Stimulated activated CD4-positive, alpha-beta T cell treated with anti-CD3 and anti-CD28 coated beads, TNF-alpha, amount 100 ng/mL, for 1 hour (primary cell): ENCODE measurements at places on chromosomes 5 and 9.

- DNase-seq: no peak
Observed at GRCh38 chr5:9058666-9059065, 487.2 kb downstream of the SEMA5A start.

DNA sequence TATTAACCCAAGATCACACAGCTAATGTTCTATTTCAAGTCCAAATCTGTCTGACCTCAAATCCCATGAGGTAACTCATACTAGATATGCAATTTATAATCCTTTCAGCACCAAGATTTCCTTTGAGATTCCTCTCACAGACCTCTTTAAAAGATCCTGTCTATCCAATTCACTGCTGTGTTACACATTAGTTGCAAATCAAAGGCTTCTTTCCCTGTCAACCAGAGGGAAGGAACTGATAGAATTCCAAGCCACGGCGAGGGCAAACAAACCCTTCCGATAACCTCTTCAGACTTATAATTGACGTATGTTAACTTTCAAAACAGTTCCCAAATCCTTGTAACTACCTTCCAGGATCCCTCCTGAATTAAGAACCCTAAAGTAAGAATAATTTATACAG is 168.9 kb downstream of the DRD1 start:
- no peak for DNase-seq

DNA sequence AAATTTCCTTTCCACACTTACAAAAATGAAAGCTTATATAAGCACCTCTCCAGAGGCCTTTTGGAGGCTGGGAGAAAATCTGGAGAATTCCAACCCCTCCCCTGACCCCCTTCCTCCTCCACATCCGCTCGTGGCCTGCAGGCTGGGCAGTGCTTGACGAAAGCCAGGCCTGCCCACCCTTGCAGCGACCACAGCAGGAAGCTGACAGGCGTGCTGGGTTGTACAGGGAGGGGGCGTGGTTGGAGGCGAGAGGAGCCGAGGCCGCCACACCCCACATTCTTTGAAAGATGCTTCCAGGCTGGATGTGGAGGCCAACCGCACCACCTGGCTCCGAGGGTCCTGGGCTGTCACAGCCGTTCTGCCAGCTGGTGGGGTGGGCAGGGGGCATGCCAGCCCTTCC is 47.8 kb upstream of the IER5L start:
- no peak for DNase-seq

DNA sequence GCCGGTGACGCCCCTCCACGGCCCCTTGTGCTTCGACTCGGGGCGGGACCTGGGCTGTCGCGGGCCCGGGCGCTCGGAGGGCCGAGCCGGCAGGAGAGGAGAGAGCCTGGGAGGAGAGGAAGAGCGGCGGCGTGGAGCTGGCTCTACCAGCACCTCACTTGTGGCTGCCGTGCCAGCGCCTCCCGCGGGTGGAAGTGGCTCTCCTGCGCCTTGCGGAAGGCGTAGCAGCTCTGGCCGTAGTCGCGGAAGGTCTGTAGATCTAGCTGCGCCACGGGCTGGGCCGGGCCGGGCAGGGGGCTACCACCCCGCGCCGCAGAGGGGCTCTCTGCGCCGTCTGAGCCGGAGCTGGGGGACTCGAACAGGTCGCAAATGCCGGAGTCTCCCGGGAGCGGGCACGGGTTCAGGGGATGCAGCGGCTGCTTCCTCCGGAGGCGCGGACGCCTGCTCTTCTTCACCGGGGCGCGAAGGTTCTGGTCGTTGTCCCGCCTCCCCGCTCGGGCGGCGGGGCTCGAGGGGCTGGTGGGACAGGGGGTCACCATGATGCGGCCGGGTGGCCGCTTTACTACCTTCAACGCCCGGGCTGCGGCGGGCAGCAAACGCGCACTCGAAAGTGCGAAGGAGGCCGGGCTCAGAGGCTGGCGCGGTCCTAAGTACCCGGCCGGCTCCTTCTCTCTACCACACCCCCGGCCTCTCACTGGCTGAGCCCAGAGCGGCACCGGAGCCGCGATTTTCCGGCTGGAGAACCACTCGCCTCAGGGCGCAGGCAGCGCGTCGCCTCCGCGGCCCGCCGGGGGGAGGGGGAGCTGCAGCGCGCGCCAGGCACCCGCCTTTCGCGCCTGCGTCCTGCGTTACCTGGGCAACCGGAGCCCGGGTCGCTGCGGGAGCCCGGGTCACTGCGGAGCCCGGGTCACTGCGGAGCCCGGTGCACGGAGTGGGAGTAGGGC is at the start of gene CCNO:
Gene CCNO, minus strand, starts transcription at position 624 of the 944 bp plus-strand sequence. Its CDS starts 85 bp downstream, at position 539.
- DNase-seq: no peak

DNA sequence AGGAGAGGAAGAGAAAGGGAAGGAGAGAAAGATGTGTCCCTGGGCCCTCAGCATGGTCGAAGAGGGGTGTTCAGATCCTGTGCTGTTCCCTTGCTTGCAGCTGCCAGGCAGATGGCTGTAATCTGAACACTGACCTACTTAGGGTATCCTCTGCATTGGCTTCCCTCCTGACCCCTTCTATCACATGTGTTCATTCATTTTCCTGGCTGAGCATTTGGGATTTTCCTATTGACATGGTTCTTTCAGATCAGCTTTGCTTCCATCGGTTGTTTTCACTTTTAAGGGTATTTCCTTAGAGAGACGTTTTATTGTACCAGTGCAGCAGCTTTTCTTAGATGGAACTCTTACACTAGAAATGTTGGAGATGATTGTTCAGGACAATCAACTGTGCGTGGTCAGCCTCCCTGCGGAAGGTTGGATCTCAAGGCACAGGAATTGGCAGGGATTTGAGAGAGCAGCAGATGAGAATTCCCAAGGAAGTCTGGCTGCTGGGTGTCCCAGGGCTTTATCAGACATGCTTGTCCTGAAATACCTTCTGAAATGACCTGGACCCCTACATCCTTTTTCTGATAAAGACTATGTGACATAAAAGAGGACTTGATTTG is 26.0 kb downstream of the ACTBL2 start:
- no peak for DNase-seq

DNA sequence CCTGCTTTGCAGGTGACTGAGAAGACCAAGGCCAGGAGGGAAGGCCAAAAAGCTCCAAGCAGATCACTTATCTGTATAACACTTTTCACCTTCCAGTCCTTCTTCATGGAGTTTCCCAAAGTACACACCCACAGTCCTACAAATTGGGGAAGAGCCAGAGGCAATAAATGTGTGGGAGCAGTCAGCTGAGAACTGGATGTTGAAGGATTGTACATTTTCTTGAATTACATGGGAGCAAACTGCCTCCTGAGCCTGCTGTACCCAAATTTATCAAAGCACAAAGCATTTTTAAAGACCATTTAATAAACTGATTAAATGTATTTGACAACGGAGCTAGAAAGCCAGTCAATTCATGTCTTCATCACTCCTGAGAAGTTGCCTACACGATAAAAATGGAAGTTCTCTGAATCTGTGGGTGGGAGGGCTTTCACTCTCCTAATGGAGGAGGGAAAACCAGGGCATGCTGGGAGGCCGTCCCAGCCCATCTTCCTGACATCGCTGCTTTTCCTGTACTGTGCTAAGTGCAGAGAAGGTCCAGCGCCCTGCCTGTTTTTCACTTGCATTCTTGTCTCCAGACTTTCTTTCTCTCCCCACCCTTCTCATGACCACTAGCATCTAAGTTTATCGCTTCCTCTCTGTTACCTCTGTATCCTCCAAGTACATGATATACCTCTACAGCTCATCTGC is 79.0 kb downstream of the KCNIP1 start:
- DNase-seq: no peak

- no peak for DNase-seq
Observed at GRCh38 chr5:124253203-124253810, 493.1 kb downstream of the ZNF608 start.

DNA sequence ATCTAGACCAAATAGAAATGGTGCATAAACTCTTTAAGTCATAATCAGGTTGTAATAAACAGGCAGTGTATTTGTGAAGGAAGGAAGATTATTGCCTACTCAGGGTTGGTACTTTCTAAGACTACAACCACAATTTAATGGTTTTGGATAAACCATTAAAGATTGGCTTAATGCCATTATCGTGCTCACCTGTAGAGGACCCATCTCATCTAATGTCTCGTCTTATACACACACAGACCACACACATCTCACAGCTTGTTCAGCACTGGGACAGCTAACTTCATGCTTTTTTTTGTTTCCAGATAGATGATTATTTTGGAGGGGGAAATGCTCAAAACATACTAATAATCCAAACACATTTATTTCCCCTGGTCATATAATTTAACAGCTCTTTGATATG is 175.7 kb upstream of the SLC12A2 start:
- no peak for DNase-seq

GRCh38 chr9:38018241-38018957 is 50.6 kb downstream of the SHB start:
- no peak for DNase-seq

GRCh38 chr5:142017832-142018427 is 5.1 kb upstream of the GNPDA1 start:
- DNase-seq: no peak

DNA sequence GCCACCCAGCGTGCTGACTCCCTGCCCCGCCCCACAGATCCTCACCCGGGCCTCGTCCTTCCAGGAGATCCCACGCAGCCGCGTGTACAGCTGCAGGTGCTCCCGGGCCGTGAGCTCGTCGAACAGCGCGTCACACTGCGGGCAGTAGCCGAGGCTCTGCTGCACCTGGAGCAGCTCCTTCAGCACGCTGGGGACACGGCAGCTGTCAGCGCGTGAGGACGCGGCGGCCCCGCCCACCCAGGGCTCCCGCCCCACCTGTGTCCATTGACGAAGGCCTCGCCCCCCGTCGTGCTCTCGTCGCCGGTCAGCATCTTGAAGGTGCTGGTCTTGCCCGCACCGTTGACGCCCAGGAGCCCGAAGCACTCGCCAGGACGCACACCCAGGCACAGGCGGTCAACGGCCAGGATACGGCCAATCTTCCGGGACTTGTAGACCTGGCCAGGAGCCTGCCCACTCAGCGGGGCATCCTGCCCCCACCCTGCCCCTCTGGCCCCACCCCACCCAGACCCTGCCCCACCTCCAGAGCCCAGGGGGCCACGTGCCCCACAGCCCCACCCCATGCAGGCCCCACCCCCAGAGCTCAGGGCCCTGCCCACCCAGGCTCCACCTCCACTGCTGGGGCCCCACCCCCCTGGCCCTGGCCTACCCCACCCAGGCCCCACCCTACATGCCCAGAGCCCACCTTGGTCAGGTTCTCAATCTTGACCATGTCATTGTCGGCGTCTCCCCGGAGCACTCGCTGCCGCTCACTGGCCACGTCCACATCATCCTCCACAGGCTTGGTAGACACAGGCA is 13.8 kb upstream of the CLIC3 start:
- DNase-seq: no peak
